NCI-H774 (cell line): ENCODE measurements at places on chromosomes 4 and X.

- DNase-seq: no peak
Measured at GRCh38 chrX:71210816-71211215, 12.2 kb upstream of the GJB1 start.

DNA sequence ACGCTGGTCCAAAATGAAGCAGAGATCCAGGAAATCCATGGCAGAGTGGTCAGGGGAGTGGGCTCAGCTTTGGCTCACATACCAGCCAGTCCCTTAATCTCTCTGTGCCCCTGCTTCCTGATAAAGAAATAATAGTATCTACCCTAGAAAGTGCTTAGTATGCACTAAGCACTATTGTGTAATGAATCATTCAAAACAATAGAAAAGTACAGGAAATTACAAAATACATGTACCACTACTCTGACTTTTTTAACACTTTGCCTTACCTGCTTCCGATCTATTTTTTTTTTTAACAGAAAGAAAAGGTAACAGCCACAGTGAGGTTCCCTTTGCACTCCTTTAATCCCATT lies 49.9 kb downstream of the TBC1D9 start:
- DNase-seq: no peak

DNA sequence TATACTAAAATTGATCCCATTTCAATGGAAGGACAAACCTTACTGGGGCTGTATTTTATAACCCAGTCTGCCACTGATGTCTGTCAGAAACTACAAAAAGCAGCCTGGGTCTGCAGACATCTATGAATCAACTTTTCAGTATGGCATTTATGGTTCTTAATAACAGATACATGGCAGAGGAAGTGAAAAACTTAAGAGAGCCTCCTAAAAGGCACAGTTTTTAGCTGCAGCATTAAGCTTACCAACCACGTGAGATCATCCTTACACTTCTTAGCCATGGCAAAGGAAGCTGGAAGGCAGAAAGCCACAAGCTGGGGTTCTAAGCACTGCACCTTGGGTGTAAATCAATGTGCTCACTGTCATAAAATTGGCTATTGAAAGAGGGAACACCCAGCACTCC lies 16.6 kb upstream of the UGT2B17 start:
- DNase-seq: no peak

DNA sequence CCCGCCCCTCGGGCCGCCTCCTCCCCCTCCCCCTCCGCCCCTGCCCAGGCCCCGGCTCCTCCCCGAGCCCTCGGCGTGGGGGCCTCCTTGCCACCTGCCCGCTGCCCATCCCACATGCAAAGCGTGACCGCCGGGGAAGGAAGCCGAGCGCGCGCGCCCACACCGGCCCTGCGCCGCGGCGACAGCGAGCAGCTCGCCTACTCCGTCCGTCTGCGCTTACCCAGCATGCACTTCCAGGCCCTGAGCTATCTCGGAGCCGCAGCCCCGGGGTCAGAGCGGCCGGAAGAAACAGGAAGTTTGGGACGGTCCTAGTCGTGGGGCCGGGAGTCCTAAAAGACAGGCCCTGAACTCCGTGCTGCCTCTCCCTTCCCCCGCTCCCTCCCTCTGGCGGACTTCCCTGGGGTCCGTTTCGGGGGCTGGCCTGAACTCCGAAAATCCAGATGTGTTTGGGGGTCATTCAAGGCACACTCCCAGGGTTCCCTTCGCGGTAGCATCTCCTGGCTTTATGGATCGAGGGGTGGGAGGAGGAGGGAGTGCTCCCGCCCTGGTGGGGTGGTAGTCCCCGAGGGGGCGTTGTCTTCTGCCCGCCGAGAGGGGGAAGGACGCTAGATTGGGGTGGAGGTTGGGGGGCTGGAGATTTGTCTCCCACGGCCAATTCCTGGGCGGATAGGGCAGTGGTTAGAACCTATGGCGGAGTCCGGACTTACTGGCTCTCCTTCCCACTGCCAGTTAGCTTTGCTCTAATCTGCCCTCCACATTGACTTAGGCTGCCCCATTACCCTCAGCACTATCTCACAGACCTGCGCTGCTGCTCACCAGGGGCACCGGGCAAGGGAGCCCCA lies 25.0 kb upstream of the BCORL1 start:
- DNase-seq: peak; percentile 54

- no peak for DNase-seq
Measured at GRCh38 chr4:182147391-182147790, 95.8 kb upstream of the TENM3 start.

GRCh38 chrX:2679534-2680485 lies 11.3 kb upstream of the CD99 start:
- no peak for DNase-seq

GRCh38 chr4:88352062-88352740 lies 26.5 kb upstream of the HERC6 start:
- DNase-seq: no peak

GRCh38 chr4:11615601-11616000 lies 186.9 kb upstream of the HS3ST1 start:
- no peak for DNase-seq

GRCh38 chr4:141870152-141870551 lies 233.8 kb downstream of the IL15 start:
- no peak for DNase-seq

GRCh38 chr4:23022032-23022431 lies 329.3 kb downstream of the GBA3 start:
- DNase-seq: no peak
